ENCODE measurements at places on chromosomes 4 and X.

DNA sequence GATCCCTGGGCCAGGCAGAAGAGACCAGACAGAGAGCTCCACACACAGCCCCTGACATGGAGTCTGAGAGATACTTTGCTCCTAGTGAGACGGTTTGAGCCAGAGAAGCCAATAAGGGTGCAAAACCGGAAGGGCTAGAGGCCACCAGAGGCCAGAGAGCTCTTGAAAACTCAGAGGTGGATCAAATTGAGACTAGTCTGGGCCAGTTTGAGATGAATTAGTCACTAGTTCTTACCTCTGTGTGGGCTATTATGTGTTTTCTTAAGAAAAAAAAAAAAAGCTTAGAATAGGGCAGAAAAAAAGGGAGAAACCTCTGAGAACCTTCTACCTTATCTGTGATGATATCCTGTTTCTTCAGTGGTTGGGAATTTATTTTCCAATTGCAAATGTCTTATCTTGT, 110.4 kb upstream of the EDNRA start:
- DNase-seq = no peak

DNA sequence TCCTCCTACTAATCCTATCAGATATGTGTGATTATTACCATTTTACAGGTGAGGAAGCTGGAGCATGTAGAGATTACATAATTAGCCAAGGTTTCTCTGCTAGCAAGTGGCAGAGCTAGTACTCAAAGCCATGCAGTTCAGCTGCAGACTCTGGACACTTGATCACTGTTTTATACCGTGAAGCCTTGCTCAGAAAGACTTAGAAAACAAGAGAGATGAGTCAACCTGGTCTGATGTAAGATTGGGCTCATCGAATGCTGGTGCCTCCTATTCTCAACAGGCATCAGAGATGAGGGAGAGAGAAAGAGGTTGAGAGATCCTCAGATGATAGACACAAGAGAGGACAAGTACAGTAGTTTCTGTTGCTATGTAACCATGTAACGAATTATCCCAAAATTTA, 19.0 kb upstream of the PDE5A start:
- no peak for DNase-seq

DNA sequence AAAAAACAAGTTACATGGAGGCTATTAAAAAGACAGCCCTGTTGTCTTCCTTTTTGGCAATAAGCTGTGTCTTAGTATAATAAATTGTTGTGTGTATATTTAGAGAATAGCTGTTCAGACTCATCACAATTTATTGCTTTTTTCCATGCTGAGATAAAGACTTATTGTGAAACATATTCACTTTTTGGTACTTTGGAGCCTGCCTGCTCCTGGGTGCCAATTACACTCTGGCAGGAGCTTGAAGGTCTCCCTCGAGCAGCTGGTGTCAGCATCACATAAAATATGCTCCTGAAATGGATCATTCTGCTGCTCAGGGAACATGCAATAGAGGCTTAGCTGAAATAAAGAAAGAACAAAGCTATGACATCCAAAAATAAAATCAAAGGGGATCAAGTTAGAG, 211.6 kb upstream of the DKK2 start:
- no peak for DNase-seq

DNA sequence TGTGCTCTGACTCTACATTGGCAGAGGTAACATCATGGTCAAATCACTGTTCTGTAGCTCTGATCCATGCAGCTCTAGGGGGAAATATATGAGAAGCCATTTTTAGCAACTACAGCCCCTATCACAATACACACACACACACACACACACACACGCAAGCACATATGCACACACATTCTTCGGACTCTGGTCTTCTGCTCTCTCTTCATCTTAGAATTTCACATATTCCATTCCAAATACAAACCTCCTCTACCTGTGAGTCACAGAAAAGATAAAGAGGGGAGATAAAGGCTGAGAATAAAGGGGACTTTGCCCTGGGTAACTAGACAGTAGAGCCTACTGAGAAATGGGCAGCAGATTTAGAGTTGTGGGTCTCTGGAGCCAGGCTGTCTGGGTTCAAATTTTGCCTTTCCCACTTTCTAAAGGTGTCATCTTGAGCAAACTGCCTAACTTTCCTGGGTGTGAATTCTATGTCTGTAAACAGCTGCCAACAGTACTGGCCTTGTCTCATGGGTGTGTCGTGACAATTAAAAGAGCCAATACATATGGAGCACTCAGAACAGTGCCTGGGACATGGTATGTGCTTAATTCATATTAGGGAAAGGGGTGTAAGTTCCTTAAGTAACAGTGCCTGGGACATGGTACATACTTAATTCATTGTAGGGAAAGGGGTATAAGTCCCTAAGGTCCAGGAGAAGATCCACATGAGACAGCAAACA, 11.6 kb upstream of the RASL11B start:
- DNase-seq = no peak

- peak; percentile 36 for DNase-seq
Observed at GRCh38 chr4:54187148-54187547, 41.9 kb upstream of the PDGFRA start.

DNA sequence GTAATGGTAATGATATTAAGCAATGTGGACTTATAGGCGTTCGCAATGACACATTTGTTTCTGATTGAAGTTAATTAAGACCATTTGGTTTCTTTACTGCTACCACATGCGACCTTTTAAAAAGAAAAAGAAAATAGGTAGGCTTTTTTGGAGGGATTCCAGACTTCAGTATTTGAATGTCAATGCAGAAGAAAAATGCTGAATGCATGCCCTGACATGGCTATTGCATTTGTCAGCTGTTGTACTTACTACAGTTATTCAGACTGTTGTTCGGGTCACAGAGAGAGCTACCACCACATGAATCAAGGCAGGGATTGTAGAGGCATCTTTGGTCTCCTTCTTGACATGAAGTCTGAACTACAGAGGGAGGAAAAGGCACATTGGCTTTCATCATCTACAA, 163.7 kb downstream of the CORIN start:
- DNase-seq = no peak

Data from inflammatory macrophage treated with lipopolysaccharide for 4 hours (primary cell).